ENCODE measurements at places on chromosomes 4 and X.

DNA sequence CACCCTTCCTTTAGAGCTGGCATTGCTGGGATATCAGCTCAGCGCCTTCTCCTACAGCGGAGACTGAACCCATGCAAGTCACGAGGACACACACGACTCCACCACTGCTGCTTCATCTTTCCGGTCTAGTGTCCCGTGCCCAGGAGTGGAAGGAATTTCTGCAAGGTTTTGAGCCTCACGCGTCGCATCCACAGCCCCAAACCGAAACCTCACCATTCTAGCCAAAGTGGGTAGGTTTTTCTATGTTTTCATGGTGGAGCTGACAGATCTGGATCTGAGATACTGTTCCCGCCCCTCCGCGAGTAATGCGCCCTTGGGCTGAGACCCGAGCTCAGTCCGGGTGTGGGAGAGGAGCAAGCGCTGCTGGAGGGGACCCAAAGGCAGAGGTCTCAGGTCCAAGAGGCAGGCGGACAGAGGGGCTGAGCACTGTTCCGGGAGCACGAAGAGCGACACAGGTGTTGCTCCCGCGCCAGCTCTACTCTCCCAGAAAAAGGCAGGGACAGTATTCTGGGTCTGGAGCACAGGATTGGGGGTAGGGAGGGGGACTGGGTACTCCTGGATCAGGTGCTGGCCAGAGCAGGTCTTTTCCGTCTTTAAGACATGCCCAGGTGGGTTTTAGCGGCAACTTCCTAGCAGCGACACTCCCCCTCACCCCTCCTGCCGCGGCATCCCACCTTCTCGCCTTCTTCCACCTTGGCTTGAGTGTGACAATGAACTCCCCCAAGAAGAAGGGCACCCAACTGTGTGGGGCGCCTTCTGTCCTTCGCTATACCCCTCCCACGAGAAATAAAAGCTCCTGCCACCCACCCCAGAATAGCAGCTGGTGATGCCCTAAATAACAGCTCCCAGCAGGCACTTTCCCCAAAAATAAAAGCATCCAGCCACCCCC, 1.8 kb downstream of the EPHA5 start:
- peak; percentile 81 for DNase-seq

- no peak for DNase-seq
Measured at GRCh38 chr4:6692379-6692778, 1.3 kb upstream of the S100P start.

GRCh38 chr4:109554971-109555370, 5.1 kb upstream of the MCUB start:
- DNase-seq: no peak

DNA sequence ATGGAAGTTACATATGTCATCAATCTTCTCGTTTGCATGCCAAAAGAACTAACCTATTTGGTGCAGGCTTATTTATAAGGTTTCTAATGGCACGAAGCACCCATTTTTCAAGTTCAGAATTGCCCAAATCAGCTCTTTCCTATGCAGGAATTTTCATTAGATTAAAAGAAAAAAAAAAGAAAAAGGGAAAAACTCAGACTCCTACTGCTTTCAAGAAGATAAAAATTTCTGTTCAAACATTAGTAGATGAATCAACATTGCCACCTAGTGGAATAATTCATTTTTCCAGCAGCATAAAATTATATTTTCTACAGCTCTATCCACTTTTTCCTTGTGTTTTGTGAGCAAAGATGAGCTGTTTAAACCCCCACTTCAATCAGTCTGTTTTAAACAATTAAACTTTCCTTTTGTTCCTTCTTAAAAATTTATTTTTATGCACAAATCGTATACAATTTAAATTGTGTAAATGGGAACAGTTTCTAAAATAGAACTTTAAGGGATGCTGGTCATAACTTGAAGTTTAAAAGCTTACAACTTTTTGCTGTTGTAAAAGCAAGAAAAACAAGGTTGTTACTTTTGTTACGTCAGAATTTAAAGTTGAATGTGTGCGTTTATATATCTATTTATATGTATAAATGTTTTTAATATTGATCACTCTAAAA, 309.9 kb downstream of the ARAP2 start:
- DNase-seq: peak; percentile 90

- DNase-seq: no peak
Measured at GRCh38 chr4:139942241-139942640, 211.7 kb downstream of the MAML3 start.

DNA sequence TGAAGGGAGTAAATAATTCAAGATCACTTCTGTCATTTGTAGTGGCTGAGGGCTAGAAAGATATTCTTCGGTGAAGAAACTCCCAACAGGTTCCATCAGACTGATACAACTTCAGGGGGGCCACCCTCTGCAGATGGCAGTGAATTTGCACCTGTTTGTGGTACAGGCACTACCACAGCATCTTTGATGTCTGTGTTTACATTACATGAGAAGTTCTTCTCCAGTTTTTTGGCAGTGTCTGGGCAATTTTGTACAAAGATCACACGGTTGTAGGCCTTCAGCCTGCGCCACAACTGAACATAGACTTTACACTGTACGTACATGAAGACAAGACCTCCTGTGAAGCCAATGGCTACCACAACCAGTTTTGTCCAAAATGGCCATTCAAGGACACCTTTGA, 34.2 kb downstream of the TMA16 start:
- no peak for DNase-seq

DNA sequence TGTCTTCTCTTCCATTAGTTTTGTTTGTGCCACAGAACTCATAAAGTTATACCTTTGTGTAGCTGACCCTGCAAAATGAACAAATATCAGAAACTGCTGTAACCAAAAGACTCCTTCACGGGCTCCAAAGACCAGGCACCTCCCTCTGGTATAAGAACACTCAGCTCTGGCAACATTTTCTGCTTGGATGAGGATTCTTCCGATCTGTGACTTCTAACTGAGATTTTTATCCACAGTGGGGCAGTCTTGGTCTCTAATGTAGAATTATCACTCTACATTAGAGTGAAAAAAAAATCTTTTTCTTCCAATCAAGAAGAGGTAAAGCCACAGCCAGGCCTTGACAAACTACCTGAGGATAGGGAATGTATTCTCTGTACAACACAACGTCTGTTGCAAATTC, 38.5 kb upstream of the PRSS48 start:
- peak; percentile 72 for DNase-seq

DNA sequence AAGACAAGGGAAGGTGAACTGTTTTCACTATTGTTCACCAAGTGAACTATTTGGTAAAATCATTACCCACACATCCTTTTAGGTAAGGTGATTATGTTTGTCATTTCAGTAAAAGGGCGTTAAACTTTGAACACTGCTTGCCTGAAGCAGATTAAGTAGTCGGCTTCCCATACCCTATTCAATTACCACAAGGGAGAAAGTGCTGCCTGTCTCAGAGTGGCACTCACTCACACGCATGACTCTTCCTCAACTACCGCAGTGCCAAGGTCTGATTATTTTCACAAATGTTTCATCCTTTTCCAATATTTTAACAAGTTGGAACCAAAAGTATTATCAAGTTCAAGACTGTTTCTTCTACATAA, 11.0 kb downstream of the VEGFC start:
- DNase-seq: no peak

DNA sequence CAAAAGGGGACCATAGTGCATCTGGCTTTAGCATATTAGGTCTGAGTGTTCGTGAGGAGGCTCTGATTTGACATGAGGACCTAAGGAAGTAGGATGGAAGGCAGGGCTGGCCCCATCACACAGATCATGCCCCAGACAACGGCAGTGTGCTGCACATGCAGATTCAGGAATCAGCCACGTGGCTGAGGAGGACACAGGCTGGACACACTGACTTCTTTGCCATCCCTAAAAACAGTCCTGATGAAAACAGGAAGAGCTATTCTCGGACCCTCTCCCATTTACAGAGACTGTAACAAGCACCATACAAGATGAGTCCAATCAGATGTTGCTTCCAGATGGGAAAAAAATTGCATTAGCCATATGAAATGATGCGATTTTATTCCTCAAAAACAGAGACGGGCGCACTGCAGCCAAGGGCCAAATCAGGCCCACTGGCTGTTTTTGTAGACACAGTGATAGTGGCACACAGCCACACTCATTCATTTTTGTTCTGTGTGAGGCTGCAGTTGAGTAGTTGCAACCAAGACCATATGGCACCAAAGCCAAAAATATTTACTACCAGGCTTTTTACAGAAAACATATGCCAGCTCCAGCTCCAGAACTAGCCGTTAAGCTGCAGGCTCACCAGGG, 41.0 kb downstream of the ACSL1 start:
- no peak for DNase-seq

GRCh38 chrX:141642979-141643378, 53.5 kb downstream of the SPANXA2 start:
- DNase-seq: no peak

- no peak for DNase-seq
Measured at GRCh38 chr4:67167849-67168248, 377.5 kb downstream of the CENPC start.

GRCh38 chrX:19899217-19899788, 11.9 kb upstream of the SH3KBP1 start:
- no peak for DNase-seq

- DNase-seq: no peak
Measured at GRCh38 chr4:105059337-105059736, 87.3 kb upstream of the TET2 start.

DNA sequence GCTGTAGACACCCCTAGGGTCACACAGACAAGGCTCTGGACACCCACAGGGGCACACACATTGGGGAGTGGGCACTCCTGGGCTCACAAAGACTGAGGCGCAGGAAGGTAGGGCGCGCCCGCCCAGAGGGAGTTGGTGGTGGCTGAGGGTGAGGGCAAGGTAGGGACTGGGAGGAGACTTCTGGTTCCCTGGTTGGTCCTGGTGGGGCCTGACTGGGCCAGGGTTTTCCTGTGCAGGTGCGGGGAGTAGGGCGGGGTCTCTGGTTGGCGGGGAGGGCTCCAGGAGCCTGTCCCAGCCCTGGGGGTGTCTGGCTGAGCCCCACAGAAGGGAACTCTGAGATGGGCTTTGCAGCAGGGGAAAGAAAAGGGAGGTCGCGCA, 6.7 kb upstream of the WAS start:
- no peak for DNase-seq

- no peak for DNase-seq
Measured at GRCh38 chr4:97912156-97912555, 231.1 kb downstream of the STPG2 start.
